ENCODE measurements at places on chromosomes 13 and 19.

- no peak for DNase-seq
Measured at GRCh38 chr19:31113293-31113692, 235.9 kb downstream of the TSHZ3 start.

GRCh38 chr19:33535226-33535625 is 13.6 kb upstream of the PEPD start:
- DNase-seq = no peak

GRCh38 chr19:17499648-17500446 is 11.6 kb upstream of the PGLS start:
- DNase-seq = no peak

DNA sequence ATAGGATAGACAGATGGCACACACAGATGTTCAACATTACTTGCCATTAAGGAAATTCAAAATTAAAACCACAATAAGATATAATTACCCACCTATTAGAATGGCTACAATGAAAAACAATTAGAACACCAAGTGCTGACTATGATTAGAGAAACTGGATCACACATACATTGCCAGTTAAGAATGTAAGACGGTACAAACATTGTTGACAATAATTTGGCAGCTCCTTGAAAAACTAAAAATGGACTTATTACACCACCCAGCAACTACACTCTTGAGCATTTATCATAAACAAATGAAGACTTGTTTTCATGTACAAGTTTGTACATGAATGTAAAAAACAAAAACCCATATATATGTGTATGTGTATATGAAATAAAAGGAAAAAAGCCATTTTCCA is 13.7 kb downstream of the ZNF461 start:
- no peak for DNase-seq

- no peak for DNase-seq
Measured at GRCh38 chr13:113855012-113855921, 8.6 kb downstream of the GAS6 start.

- DNase-seq = no peak
Measured at GRCh38 chr19:3954107-3954506, 16.8 kb downstream of the DAPK3 start.

DNA sequence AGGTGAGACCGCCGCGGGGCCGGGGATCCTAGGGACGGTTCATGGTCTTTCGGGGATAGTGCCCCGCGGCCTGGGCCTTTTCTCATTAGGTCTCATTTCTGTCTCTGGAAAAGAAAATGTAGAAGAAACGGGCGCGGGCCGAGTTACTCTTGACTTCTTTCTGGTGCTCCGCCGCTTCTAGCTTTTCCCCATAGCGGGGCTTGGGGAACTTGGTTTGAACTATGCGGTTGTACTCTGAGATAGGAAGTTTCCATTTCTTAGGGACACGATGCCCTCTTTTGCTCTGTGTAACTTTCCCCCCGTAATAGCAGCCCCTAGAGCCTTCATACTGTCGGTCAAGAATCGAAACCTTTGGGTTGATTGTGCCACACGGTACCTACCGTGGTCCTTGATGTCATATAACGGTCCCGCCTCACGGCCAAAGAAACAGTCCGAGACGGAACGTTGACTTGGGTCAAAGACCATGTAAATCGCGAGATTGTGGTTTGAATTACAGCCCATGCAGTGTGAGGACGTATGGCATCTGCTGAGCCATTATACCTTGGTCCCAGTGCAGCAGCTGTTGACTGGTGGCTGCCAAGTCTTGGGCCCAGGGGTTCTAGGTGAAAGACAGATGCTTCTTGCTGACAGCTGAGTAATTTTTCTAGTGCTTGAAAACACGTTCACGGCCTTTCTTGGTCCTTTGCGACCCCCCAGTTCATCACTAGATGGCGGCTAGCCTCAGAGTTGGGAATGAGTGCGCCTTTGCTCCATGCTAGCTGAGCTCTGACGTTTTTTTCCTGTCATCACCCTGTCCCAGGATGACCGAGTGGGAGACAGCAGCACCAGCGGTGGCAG is 487 bp downstream of the RPS5 start:
- DNase-seq = no peak

GRCh38 chr13:111589992-111590391 is 269.6 kb downstream of the TEX29 start:
- no peak for DNase-seq

DNA sequence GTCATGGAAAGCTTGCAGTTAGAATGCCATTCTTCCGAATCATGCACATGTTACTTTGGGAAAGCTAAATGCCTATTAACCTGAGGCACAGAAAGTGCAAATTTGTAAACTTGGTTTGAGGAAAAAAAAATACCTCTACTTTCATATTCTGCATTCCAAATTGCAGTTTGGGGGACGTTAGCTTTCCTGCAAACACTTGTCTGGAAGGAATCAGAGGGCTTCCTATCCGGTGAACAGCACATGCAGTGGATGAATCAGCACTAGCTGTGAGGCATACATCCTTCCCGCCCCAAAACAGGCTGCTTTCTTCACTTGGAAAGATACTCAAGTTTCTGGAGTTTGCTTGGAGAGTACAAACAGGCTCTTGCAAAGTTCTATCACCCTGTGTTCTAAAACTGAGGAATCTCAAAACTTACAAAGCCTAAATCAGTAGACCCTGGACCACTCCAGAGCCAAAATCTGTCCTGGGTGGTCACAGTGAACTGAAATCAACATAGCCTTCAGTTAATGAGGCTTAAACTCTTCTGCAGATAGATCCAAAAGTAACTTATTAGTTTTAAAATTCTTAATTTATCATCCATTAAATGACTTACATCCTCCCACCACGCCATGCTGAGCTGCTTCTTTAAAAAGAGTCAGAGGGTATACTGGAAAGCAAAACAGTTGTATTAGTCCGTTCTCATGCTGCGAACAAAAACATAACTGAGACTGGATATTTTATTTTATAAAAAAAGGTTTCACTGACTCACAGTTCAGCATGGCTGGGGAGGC is 802.3 kb upstream of the ARGLU1 start:
- DNase-seq = no peak

GRCh38 chr19:33177417-33177979 is 16.6 kb upstream of the LRP3 start:
- DNase-seq = peak; percentile 10

DNA sequence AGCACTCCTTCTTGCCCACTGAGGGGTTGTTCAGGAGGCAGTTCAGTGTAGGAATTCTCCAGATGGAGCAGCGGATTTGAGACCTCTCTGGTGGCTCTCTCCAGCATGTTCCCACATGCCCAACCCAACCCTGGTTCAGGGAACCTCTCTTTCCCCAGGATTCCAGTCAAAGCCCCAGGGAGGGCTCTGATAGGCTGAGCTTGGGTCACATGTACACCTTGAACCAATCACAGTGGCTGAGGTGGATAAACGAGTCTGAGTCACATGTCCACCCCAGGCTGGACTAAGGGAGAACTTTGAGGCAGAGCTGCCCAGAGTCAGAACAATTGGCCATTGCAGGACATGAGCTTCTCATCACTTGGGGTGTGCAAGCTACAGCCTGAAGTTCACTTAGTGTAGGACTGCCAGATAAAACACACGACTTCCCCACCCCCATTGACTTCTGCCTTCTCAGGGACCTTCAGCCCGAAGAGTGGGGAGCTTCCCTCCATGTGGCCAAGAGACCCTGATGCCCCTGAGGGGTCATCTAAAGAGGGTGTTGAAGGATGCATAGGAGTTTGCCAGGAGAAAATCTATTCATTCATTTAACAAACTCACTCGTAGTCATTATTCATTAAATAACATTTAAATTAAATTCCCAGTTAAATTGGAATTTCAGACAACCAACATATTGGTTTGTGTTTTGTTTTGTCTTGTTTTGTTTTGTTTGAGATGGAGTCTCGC is 4.0 kb upstream of the MAST3 start:
- no peak for DNase-seq

- DNase-seq = no peak
Measured at GRCh38 chr19:14560776-14561108, 11.1 kb downstream of the NDUFB7 start.

GRCh38 chr13:111629926-111630325 is 309.5 kb downstream of the TEX29 start:
- no peak for DNase-seq

DNA sequence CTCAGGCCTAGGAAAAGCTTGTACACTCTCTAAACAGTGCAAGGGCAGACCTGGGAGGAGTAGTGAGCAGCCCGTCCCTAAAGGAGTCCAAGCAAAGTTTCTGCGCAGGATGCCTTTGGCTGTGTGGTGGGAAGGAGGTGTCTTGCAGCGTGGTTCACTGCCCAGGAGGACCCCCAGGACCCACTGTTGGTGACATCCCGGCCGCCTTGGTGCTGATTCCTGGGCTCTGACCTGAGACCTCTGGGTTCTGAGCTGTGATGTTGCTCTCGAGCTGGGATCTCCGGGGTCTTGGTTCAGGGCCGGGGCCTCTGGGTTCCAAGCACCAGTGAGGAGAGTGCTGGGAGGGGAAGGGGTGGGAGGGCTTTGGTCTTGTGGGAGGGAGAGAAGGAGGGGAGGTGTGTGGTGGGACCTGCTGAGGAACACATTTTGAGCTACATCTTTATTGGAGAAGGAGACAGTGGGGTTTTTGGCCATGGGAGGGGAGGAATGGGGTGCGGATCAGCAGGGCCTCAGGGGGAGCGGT is 4.1 kb downstream of the PGLYRP1 start:
- DNase-seq = no peak

DNA sequence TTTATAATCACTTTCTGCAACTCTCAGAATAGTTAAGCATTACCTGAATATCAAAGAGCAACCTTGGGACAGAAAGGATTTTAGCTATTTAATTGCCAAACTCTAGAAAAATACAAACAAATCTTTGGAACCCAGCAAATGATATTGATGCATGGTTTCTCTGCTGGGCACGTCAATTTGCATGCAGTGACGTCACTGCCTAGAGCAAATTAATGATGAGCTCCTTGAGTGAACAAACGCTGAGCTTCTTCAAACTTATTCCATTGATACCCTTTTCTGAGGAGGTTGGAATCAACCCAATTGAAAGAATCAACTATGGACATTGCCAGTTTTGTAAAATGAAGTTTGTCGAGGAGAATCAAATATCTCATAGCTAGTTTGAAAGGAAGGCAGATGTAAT is 259.9 kb upstream of the SOX21 start:
- no peak for DNase-seq

DNA sequence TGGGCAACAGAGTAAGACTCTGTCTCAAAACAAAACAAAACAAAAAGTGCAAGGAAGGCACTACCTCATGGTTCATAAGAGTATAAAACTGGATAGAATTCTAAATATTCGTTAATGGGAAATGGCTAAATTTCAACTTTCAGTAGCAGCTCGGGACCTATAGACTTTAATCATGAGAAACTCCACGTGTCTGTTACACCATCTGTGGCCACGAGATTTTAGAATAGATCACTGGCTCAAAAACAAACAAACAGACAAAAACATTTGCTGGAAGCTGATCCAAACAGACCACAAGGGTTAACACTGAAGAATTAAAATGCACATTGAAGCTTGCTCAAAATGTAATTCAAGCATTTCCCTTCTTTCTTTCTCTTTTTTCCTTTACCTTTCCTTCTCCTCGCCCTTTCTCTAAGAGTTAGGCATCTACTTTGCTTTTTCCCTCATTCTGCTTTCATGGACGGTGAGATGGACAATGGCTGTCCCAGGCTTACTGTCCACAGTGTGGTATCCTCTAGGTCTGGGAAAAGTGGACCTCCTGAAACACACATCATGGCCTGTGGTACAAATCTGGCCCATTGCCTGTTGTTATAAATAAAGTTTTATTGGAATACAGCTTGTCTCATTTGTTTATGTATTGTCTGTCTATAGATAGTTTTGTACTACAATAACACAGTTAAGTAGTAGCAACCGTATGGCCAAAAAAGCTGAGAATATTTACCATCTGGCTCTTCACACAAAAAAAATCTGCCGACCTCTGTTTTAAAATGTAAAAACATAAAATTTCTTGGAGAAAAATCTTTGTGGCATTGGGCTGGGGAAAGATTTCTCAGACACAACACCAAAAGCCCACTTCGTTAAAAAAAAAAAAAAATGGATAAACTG is 10.3 kb downstream of the ELAVL1 start:
- DNase-seq = no peak

GRCh38 chr13:66585669-66586203 is 644.4 kb downstream of the PCDH9 start:
- DNase-seq = no peak
